ENCODE measurements at places on chromosomes 16 and 17.
A peak's percentile ranks its signal among the peaks of the same experiment; 100 is the strongest.

DNA sequence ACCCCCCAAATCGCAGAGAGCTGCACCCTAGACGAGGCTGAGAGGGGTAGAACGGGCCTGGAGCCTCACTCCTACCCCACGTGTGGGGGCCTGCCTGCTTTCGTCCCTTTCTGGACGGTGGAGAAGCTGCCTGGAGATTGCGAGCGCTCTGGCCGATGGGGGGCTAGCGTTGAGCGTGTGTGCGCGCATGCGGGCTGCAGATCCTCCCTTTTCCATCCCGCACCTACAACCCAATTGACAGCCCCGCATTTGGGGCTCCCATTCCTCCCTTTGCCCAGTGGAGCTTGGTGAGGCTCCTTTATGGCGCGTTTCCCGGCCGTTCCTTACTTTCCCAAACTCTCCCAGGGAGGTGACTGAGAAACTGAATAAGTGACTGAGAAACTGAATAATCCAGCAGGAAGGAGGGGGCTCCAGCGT, 907 bp upstream of the ESRP2 start:
- no peak for DNase-seq

GRCh38 chr17:60583008-60583407, 17.0 kb upstream of the PPM1D start:
- no peak for DNase-seq

- peak; percentile 13 for DNase-seq
These were observed 65.6 kb downstream of the SEC14L1 start for GRCh38 chr17:77206158-77206956.

DNA sequence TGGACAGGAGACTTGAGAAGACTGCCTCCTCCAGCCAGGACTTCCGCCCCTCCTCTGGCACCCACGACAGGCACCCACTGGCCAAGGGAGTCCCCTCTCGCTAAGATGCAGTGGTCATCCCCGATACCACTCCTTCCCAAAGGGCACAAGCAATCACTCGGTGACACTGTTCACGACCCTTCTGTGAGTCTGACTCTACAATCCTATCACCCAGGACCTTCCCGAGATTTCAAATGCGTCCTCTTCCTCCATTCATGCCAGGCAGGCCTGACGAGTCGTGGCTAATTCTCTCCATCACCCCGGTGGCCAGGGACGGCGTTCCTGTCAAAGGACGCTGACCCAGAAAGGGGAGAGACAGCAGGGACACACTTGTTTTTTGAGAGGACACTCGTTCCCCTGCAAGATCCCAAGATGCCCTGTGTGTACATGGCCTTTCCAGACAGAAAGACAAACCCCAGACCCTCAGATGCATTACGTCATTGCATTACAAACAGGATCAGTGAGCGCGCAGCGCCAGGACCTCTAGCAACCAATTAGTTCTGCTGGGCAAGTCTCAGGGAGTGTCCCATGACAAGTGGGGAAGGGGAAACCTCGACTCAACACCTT, 12.2 kb downstream of the FBXO31 start:
- no peak for DNase-seq

DNA sequence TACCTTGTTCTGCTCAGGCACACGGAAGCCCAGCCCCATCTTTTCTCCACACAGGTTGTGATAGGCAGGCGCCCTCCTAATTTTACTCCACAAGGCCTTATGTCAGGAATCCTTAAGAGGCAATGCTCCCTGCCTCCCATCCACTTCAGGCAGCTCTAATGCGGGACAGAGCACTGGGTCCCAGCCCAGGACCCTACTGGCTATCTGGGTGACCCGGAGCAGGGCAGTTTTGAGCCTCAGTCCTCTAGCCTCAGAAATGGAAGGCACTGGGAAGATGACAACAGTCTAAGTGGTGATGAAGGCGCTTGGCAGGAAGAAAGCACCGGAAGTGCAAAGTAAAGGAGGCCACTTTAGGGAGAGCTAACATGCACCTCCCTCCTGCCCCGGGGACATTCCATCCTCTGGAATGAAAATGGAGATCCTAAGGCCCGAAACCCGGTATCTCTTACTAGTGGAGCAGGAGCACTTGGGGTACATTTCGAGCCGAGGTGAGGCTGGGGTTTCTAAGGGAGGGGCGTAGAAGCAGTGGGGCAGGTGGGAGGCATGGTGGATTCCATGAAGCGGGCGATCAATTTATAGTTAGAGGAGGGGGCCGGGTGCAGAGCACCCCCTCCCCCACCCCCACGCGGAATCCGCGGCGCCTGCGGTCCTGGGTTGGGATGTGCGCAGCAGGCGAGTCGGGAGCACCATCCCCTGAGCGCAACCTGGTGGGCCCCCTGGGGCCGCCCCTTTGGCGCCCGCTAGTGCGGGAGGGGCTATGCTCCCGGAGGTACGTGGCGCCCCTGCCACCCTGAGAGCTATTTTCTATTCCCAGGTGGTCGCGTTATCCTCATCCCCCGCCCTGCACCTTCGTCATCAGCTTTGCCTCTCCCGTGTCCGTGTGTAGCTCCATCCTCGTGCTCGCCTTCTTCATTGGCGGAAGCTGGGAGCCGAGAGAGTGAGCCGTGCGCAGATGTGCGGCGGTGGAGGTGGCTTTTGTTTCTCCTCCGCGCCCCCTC, 4.9 kb downstream of the MT1F start:
- DNase-seq = peak; percentile 30

- DNase-seq = no peak
These were observed 77.1 kb upstream of the RCVRN start for GRCh38 chr17:9982159-9982558.

DNA sequence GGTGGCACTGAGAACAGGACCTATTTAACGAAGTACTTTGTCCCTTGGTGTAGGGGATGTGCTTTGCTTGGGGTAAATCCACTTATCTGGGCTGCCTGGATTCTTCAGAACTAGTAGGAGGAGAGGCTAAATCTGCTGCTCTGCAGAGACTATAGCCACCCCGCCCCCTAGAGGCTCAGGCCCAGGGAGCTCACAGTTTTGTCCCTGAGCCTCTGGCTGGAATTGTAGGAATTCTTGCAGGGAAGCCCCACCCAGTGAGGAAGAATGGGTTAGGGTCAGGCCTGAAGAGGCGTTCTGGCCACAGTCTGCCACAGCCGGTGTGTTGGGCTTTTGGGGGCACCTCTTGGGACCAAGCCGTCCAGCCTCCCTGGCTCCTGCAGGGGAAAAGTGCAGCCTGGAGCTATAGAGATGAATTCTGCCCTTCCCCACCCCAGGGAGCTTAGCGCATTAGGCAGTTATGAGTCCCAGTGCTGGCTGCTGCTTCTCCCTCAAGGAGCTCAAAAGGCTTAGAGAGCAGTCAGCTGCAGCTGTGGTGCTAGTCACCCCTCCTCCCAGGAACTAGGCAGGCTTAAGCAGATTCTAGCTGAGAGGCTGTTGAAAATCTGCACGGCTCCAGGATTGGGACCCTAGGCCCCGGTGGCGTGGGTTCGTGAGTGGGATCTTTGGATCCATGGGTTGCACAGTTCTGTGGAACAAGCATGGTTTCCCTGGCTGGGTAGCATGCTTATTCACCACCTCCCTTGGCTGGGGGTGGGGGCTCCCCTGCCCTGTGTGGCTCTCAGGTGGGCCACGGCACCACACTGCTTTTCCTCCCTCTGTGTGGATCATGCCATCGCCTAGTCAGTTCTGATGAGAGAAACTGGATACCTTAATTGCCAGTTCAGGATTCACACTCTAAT, 237.4 kb upstream of the TOM1L1 start:
- DNase-seq = no peak

GRCh38 chr17:30716461-30717290, 107.8 kb downstream of the CRLF3 start:
- no peak for DNase-seq

DNA sequence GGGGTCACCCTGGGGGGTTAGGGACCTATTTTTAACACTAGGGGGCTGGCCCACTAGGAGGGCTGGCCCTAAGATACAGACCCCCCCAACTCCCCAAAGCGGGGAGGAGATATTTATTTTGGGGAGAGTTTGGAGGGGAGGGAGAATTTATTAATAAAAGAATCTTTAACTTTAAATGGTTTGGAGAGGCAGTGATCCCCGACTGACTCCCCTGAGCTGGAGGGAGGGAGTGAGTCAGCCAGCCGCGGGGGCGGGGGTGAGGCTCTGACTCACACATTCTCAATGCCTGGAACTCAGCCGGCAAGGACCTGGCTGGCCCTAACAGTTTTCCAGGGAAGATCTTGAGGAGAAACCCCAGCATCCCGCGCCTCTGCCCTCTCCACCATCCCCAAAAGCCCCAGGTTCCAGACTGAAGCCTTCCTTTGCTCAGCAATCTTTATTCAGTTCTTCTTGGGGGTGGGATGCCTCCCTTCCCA, 1.5 kb downstream of the HCFC1R1 start:
- peak; percentile 97 for DNase-seq

GRCh38 chr17:82781894-82782274, 30.0 kb downstream of the TBCD start:
- peak; percentile 69 for DNase-seq

DNA sequence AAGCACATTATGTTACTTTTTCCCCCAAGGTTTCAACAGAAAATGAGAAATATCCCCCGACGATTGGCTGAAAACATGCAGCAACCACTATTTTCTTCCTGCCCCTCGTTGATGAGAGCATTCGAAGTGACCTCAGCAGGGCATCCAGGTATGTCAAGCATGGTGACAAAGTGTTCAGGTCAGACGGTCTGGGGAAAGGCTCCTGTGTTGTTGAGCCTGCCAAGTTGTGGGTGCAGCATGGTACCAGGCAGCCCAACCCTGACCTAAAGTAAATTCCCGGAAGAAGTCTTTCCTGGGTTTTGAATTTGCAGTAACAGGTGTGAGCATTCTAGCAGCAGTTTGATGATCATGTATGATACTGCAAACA, 51.7 kb upstream of the SEC14L1 start:
- DNase-seq = no peak

- no peak for DNase-seq
These were observed 476.4 kb downstream of the HS3ST3B1 start for GRCh38 chr17:14777291-14777690.

DNA sequence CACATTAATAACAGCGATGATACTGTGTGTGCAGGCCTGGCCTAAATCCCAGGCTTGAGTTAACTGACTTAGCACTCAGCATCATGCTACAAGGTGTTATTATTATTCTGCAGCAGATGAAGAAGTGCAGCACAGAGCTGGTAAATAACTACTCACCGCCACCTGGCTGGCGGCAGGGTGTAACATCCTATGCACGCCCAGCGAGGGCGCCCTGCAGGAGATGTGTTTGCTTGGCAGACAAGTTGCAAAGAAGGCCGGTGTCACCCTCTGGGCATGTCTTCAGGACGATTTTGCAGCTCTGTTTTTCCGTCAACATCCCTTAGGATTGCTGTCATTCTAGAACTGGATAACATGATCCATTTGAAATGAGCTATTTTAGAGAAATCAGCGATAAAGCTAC, 30.1 kb downstream of the DNAH9 start:
- DNase-seq = no peak

DNA sequence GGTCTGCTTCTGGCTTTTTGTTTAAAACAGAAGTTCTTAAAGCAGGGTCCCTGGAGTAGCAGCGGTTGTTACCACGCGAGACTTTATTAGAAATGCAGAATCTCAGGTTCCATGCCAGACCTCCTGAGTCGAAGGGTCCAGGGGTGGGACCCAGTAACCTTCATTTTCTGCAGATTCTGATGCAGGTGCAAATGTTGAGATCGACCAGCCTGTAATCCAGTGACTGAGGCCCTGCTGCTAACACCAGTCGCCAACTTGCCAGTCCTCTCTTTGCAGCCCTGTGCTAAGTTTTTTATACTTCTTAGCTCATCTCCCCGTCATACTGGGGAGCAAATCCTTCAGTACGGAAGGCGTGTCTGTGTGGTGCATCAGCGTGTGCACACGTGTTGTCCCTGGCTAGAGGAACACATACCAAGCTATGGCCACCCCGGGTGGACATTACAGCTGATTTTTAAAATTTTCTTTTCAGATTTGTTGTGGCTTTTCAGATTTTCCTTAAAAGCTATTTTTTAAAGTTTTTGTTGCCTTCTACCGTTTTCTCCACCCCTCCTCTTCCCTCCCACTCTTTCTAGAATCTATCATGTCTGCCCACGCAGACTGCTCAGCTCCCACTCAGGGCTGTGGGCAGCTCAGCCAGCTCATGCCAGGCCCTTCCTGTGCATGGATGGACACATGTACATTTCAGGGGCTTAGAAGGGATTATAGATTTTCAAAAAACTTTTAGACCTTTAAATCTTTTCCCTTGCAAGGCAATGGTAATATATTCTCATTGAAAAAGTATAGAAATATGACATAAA, 57.7 kb downstream of the MEAK7 start:
- DNase-seq = no peak

- no peak for DNase-seq
These were observed 69.0 kb upstream of the AMZ2 start for GRCh38 chr17:68178831-68179230.

DNA sequence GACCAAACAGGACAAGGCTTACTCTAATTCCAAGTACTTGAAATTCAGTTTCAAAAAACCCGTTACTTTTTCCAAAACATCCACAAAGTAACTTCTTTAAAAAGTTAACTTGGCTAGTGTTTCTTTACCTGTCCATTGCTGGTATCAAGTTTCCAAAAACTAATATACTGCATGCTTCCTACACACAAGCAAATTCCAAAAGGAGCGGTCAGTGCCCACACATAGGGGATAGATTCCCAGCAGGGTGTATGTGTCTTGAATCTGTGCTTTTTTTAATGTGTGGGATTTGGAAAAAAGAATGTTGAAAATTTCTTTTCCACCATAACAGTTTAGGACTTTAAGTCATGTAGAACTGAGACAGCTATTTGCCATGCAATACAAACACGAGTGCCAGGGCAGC, 367.8 kb upstream of the SOX9 start:
- no peak for DNase-seq

- no peak for DNase-seq
These were observed 175.7 kb upstream of the GSE1 start for GRCh38 chr16:85437166-85438052.

GRCh38 chr17:63697341-63698286, 2.3 kb downstream of the LIMD2 start:
- DNase-seq = peak; percentile 36

DNA sequence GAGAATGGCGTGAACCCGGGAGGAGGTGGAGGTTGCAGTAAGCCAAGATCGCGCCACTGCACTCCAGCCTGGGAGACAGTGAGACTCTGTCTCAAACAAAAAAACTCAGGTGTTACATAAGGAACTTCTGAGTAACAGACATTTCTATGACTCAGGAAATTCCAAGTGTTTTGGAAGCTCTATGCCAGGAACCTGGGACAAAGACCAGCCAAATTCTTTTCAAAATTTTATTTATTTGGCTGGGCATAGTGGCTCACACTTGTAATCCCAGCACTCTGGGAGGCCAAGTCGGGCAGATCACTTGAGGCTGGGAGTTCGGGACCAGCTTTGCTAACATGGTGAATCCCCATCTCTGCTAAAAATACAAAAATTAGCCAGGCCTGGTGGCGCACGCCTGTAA, 5.2 kb upstream of the SH2B1 start:
- no peak for DNase-seq

GRCh38 chr17:15957206-15957605, 12.3 kb downstream of the ADORA2B start:
- DNase-seq = no peak

GRCh38 chr17:80217703-80218362, 2.3 kb downstream of the SGSH start:
- no peak for DNase-seq

- no peak for DNase-seq
These were observed 40.7 kb upstream of the TANC2 start for GRCh38 chr17:62925267-62925836.

- no peak for DNase-seq
These were observed 8.7 kb upstream of the ARHGAP23 start for GRCh38 chr17:38419508-38419981.

- DNase-seq = no peak
These were observed 173.1 kb downstream of the CEP112 start for GRCh38 chr17:66018786-66019185.

All from EL (cell line).